ENCODE measurements at places on chromosomes 16 and 17. TPM values are rescaled to one million over a fixed set of nuclear protein-coding genes. Genes with fewer than 3 reads are reported as not detected.
A peak's percentile ranks its signal among the peaks of the same experiment; 100 is the strongest.

OTOP3 gene
- not detected for total RNA-seq

NATD1 gene
- total RNA-seq: 19.1 TPM

KRTAP4-9 gene
- not detected for total RNA-seq

ZNF597 gene
- total RNA-seq: 1.5 TPM

MAPK7 gene
- total RNA-seq: 13.9 TPM

- DNase-seq: no peak
Observed at GRCh38 chr17:27860971-27861664, 32.0 kb downstream of the LYRM9 start.

- no peak for DNase-seq
Observed at GRCh38 chr16:7555459-7555858, 222.8 kb downstream of the RBFOX1 start.

GRCh38 chr16:66599726-66600125, 4.8 kb upstream of the CMTM3 start:
- no peak for DNase-seq

DNA sequence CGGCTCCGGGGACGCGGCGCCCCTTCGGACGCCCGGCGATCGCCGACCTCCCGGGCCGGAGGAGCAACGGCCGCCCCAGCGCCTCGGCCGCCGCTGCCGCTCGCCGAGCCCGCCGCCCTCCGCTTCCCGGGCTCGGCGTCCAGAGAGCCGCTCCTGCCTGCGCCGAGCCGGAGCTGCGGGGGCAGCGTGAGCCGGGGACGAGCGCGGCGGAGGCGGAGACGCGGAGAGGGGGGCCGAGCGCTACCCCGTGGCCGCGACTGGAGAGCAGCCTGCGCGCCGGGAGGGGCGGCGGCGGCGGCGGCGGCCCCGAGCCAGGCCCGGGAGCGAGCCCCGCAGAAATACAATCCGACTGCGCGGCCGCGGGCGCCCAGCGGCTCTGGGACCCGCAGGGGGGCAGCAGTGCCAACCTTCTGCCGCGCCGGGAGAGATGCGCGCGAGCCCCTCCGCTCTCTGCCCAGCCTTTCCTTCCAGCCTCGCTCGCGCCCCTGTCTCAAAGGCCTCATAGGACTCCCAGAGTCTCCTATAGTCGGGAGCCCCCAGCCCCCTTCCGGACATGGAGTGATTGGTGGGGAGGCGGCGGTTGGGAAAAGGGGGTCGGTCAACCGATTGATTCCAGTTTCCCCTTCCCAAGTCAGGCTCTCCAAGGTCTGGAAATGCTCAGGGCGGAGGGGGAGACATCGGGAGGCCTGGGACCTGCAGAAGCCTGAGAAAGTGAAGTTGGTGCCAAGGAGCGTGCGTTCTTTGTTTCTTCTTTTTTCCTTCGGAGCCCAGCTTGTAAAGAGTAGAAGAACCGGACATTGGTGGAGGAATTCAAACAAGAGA, 1.0 kb upstream of the SDK2 start:
- peak; percentile 62 for DNase-seq

DNA sequence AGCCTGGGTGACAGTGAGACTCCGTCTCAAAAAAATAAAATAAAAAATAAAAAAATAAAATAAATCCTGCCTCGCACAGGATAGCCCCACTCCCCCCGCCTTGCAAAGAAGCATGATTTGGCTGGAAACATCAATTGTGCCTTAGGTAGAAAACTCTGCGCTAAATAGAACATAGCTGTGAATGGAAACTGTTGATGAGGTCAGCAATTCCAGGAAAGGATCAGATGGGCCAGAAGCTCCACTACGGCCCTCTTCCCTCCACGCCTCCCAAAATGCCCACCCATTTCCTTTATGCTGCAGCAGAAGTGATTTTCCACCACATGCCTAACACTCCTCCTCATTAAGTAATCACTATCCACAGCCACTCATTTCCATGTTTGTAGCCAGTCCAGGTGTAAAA, 473.4 kb downstream of the XYLT1 start:
- DNase-seq: no peak

GRCh38 chr16:28984619-28985135, at the start of gene LAT:
TSS of gene LAT (plus strand) at chr16:28985052. CDS start at chr16:28985418, 366 bp downstream.
- no peak for DNase-seq

DNA sequence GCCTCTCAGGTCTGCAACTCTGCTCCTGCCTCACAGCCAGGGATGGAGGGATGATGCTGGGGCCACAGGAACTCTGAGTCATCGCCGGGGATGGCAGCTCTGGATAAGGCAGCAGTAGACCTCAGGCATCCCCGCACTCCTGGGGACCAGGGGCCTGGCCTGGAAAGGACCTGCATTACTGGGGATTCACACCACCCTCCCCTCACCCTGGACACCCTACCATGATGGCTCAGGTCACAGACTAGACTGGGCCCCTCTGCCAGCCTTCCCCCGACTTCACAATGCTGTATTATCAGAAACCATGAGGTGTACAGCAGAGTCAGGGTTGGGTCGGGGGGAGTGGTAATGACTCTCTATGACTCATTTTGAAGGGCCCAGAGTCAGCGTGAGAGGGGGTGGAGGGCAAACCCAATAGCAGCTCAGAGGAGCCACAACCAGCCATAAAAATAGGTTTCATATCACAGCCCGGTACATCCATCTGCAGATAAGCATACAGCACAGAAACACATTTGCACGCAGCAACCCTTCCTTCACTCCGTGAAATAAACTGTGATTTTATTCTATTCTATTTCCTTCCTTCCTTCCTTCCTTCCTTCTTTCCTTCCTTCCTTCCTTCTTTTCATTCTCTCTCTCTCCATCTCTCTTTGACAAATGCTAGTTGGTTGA, 28.8 kb downstream of the DYNLRB2 start:
- no peak for DNase-seq

- DNase-seq: no peak
Observed at GRCh38 chr17:45883063-45883462, 11.3 kb upstream of the MAPT start.
